NCI-H2171 (cell line): ENCODE measurements at places on chromosomes 7 and 10.
A peak's percentile ranks its signal among the peaks of the same experiment; 100 is the strongest.

GRCh38 chr7:69826283-69826682 is 228.0 kb downstream of the AUTS2 start:
- DNase-seq, result no peak

DNA sequence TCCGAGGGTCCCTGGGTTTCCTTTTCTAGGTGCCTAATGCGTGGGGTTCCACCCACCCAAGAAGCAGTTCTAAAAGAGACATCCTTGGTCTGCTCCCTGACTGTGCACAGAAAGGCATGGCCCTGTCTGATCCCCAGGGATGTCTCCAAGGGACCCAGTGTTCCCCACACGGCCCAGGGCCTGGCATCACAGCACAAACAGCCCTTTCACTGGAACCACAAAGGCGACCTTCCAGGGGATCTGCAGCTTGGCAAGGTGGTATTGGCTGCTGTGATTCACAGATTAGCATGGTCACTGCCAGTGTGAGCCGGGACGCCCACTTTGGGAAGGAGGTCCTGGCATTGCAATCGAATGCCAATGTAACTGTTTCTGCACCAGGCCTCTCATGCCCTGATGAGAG is 6.4 kb downstream of the KCNMA1 start:
- DNase-seq, result no peak

DNA sequence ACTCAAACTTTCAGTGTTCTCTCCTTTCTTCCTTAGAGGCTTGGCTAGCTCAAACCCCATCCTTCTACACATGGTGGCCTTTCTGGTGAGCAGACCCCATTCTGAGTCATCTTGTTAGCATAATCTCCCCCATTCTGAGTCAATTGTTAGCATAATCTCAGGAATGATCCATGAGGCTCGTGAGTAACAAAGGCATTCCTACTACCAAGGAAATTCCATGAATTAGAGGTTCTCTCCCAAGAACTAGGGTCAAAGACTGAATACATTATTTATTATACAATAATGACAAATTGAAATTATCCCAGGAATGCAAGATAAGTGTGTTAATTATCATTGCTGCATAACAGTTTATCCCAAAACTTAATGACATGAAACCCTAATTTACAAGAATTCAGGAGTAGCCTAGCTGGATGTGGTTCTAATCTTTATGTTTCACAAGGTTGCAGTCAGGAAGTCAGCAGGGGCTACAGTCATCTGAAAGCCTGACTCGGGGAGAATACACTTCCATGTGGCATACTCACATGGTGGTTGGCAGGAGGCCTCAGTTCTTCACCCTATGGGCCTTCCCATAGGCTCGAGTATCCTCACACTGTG is 100.2 kb downstream of the MMRN2 start:
- peak; percentile 25 for DNase-seq

- no peak for DNase-seq
Observed at GRCh38 chr10:120392245-120392644, 64.8 kb upstream of the PLPP4 start.

GRCh38 chr7:5470816-5471215 is 47.2 kb upstream of the TNRC18 start:
- DNase-seq, result no peak

DNA sequence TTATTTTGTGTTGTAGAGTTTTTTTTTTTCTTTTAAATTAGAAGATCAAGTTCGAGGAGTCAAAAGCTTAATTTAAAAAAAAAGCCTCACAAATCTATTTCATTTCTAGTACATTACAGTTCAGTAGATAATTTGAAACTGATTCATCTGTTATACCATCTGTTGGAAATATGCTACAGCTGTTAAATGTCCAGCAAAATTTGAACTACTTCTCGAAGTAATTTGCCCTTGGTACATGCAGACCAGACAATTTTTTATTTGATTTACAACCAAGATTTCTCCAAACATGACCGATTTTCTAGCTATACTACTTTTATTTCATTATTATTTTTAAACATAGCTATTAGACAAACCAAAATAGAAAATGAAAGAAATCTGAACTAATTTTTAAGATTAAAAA is 647.9 kb downstream of the CNTNAP2 start:
- DNase-seq, result peak; percentile 58

DNA sequence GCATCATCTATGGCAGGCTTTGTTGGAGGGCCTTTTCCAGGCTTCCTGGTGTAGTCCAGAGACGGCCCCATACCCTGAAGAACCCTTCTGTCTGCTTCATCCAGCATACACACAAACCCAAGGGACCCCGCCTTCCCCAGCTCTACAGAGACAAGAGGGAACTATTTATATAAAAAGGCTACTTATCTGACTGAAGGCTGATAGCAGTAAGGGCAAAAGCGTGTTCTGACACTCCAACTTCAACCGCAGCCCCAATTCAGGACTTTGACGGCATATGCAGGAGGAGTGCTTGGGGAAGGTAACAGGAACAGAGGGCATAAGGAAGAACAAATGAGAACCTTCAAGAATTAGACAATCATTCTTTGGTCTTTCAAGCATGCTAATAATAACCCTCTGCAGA is 21.0 kb downstream of the GNA12 start:
- DNase-seq, result no peak

GRCh38 chr10:87661861-87662785 is 2.4 kb downstream of the PAPSS2 start:
- no peak for DNase-seq

- no peak for DNase-seq
Observed at GRCh38 chr7:75616421-75617167, 122.1 kb downstream of the HIP1 start.

DNA sequence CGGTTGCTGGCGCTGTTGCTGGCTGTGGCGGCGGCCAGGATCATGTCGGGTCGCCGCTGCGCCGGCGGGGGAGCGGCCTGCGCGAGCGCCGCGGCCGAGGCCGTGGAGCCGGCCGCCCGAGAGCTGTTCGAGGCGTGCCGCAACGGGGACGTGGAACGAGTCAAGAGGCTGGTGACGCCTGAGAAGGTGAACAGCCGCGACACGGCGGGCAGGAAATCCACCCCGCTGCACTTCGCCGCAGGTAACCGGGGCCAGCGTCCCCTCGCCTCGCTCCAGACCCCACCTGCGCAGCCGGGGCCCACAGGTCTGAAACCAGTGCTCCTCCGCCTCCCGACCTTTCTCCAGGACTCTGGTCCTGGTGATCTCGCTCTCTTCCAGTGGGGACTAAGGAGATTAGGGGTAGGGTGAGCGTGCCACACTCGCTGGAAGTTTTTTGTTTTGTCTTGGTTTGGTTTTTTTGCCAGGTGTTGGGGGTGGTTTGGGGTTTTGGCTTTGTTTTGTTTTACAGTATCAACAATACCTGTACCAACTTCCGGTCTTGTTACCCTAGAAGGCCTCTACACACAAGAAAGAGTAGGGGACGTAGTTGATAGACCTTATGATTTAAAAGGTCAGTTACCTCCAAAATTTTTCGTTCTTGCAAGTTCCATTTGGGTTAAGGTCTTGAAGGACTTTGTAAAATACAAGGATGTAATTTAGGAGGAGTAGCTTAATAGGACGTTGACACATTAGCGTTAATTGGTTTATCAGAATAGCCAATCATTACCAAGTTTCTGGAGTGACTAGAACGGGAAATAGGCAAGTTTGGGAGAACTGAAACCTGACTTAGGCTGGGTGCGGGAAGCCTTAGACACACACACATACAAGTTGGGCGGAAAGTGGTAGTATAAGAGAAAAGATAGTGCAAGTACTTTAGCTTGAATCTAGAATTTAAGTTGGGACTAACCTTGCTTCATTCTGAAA is 704 bp downstream of the TNKS2 start:
- no peak for DNase-seq
